GM03348 (cell line): ENCODE measurements at places on chromosomes 13 and 19.
A peak's percentile ranks its signal among the peaks of the same experiment; 100 is the strongest.

- DNase-seq: no peak
Observed at GRCh38 chr13:33679658-33680012, 138.3 kb upstream of the RFC3 start.

DNA sequence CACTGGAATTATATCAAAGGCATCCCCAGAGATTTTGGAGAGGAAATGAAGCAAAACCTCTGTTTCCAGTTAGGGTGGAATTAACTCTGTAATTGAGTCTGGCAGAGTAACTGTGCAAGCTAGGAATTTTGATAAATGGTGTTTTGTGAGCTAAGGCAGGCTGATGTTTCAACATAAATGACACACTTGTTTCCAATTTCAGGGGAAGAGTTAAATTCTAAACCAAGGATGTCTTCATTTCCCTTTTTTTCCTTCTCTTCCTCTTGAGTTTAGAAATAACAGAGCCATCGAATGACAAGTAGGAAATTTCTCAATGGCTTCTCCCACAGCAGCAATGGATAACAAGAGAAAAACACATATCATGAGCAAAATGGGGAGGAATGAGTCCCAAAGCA is 131.2 kb downstream of the IRS2 start:
- DNase-seq: peak; percentile 27

- peak; percentile 55 for DNase-seq
Observed at GRCh38 chr13:33323801-33324510, 38.4 kb upstream of the STARD13 start.

GRCh38 chr19:55220525-55220924 is 8.0 kb downstream of the TMEM86B start:
- DNase-seq: no peak

DNA sequence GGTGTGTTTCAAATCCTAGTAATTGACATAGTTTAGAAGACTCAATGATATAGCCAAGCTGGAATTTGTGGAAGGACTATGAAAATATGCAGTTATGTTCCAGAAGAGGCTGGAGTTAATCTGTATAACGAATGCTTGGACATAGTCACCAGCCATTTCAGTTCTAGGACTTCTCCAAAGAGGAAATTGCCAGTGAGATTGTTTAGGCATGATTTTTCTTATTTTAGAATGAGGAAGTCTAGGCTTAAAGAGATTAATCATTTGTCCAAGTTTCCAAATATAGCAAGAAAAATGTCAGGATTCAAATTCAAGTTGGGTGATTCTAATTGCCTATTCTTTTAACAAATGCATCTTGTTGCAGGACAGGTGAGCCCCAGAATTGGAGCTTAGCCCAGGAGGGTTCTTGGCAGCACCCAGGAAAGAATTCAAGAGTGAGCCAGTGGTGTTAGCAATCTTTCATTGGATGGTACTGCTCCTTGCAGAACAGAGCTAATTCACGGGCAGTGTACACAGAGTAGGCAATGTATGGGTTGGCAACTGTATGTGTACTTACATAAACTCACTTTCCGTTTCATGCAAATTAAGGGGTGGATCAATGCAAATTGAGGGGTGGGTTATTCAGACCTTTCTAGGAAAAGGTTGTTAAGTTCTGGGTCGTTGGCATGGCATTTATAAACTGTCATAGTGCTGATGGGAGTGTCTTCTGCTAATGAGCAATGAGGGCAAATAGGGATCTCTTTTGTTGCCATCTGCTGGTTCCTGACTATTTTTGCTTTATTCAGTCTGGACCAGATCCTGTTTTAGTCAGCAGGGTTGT is 763.1 kb upstream of the SLITRK1 start:
- DNase-seq: peak; percentile 44
